ENCODE measurements at places on chromosomes 11 and 22. TPM values are rescaled to one million over a fixed set of nuclear protein-coding genes. Genes with fewer than 3 reads are reported as not detected.

Gene SNAP29
- total RNA-seq = 24.5 TPM

Gene HTR3A
- total RNA-seq = 0.21 TPM

GRCh38 chr11:118715837-118716260 lies 36.4 kb upstream of the TREH start:
- no peaks in the 10 kb centered on the region for H3K36me3 ChIP-seq
- no peak overlapping the region for H3K4me3 ChIP-seq
- H3K4me1 ChIP-seq = no peaks in the 10 kb centered on the region
- H3K27me3 ChIP-seq = no peaks in the 10 kb centered on the region

DNA sequence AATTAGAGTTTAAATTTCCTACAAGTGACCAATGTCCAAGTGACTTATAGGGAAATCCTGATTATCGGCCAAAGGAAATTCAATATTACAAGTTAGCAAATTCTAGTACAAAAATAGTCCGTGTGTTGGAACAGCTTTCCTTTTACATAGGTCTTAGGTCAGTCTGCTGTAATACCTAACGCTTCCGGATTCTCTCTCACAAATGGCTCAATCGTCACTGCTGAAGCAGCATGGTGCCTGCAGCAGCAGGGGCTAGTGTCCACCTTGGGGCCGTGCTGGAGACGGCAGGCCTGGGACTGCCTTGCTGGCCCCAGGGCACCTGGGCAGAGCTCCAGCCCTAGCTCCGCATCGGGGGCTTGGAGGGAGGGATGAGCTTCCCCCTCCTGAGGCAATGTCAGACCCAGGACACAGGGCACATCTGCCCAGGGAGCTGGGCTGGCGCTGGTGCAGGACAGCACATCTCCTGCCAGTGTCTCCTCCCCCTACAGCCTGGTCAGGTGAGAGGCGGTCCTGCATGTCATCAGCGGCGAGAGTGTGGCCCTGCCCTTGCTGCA lies 39.4 kb upstream of the CLTCL1 start:
- H3K36me3 ChIP-seq = peaks cover 3% of the 10 kb centered on the region
- H3K27me3 ChIP-seq = no peaks in the 10 kb centered on the region
- DNase-seq = no peak
- H3K27ac ChIP-seq = no peak overlapping the region

Gene GDPD4
- not detected for total RNA-seq

All from Panc1 (cell line).